Stimulated activated naive B cell treated with anti-CD40 and anti-IgM and Interleukin-4, amounts not matched to agents 10 μg/mL and 1 μg/mL and 100 μg/mL, for 72 hours (primary cell): ENCODE measurements at places on chromosomes 6 and 20.

- H3K36me3 ChIP-seq, result no peaks in the 10 kb centered on the region
- no peak for DNase-seq
- peaks cover 8% of the 10 kb centered on the region for H3K27me3 ChIP-seq
- H3K4me1 ChIP-seq, result no peaks in the 10 kb centered on the region
- no peak overlapping the region for H3K4me3 ChIP-seq
Measured at GRCh38 chr6:160917572-160917971, 74.0 kb upstream of the MAP3K4 start.

GRCh38 chr20:28562510-28562898 lies 2695.0 kb upstream of the DEFB115 start:
- H3K4me1 ChIP-seq, result no peaks in the 10 kb centered on the region
- no peak overlapping the region for H3K27ac ChIP-seq
- no peak overlapping the region for H3K4me3 ChIP-seq

DNA sequence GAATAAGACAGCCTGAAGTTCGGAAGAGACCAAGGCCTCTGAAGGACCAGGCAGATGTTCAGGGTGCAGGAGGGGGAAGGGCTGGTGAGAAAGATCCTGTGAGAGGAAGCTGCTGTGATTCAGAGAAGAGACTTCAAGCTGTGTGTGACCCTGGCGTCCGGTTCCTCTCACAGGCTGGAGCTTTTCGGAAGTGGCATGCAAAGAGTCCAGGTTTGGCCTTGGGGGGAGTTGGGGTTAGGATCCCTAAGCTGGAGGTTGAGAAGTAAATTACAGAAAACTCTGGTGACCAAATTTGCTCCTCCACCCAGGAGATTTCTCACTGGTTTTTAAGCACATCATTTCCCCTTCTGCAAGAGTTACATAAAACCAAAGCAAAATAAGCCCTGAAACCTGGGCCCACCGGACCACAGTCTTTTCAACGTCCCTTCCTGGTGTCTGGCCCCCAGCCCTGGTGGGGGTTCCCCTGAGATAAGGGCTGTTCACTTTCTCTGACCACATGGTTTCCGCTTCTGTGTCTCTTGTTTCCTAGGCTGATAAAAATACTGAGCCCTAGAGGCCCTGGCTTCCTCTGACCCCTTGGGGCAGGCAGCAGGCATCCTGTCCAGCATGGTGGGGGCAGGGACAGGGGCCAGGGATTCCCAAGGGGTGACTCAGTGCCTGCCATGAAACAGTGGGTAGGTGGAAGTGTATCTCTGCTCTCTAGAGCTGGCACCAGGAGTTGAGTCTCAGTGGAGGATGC lies 12.0 kb upstream of the LTA start:
- H3K36me3 ChIP-seq, result peaks cover 20% of the 10 kb centered on the region
- peak; percentile 78 for DNase-seq
- H3K27ac ChIP-seq, result peak overlapping the region; percentile 92

GRCh38 chr6:129893640-129894039 lies 32.5 kb upstream of the TMEM244 start:
- H3K27me3 ChIP-seq, result no peaks in the 10 kb centered on the region
- no peaks in the 10 kb centered on the region for H3K36me3 ChIP-seq
- peaks cover 13% of the 10 kb centered on the region for H3K4me1 ChIP-seq
- no peak for DNase-seq
- H3K27ac ChIP-seq, result no peak overlapping the region
